Endothelial cell (in vitro differentiated cells): ENCODE measurements at places on chromosomes 5 and 9.
A peak's percentile ranks its signal among the peaks of the same experiment; 100 is the strongest.

GRCh38 chr9:15374310-15374709 is 48.4 kb upstream of the SNAPC3 start:
- no peak for DNase-seq

DNA sequence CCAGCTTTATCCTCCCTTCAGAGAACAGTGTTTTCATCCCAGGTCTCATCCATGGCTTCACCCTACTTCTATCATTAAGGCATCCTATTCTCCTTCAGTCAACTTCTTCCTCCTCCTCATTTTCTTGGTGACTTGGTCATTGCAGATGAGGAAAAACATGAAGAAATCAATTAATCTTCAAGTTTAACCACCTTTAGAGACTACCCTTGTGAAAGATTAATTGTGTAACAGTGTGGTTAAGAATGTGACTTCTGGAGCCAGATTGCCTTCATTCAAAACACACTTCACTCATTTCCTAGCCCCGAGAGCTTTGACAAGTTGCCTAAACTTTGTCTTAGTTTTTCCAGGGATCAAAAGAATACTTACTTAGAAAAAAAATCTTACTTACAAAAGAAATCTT is 110.0 kb downstream of the STK32A start:
- no peak for DNase-seq

- no peak for DNase-seq
Measured at GRCh38 chr5:100676817-100677631, 141.8 kb downstream of the FAM174A start.

DNA sequence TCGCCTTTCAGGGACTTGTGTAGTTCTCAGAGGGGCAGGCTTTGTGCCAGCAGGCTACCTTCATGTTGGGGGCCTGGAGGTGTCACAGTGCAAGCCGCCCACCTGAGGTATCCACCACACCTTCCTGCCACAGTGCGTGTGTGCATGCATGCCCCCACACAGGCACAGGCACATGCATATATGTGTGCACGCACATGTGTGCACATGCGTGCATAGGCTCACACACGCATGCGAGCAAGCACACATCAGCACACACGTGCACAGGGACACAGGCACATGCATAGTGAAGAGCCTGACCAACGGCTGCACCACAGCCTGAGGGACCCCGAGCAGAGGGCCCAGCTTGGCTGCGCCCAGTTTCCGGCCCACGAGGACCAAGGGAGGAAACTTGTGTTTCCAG is 36.1 kb downstream of the IRX4 start:
- DNase-seq: no peak

DNA sequence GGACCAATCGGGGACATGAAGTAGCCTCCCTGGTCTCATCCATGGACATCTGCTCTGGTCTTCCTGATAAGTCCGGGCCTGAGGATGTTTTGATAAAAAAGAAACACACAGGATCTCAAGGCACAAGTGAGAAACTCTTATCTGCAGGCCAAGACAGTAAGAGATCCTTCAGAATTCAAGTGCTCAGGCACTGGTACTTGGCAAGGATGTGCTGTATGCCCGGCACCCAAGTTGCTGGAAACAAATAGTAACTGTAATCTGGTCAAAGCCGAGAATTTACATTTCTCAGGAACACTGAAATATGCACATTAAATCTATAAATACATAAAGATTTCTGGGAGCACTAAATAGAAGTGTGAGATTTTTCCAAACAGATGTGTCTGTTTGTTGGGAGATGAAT is 165.7 kb downstream of the SPOCK1 start:
- no peak for DNase-seq

GRCh38 chr5:10559151-10559550 is 4.7 kb upstream of the ANKRD33B start:
- no peak for DNase-seq

- no peak for DNase-seq
Measured at GRCh38 chr5:52665559-52665958, 122.2 kb upstream of the ITGA1 start.

- no peak for DNase-seq
Measured at GRCh38 chr9:87564111-87564510, 66.4 kb downstream of the DAPK1 start.

DNA sequence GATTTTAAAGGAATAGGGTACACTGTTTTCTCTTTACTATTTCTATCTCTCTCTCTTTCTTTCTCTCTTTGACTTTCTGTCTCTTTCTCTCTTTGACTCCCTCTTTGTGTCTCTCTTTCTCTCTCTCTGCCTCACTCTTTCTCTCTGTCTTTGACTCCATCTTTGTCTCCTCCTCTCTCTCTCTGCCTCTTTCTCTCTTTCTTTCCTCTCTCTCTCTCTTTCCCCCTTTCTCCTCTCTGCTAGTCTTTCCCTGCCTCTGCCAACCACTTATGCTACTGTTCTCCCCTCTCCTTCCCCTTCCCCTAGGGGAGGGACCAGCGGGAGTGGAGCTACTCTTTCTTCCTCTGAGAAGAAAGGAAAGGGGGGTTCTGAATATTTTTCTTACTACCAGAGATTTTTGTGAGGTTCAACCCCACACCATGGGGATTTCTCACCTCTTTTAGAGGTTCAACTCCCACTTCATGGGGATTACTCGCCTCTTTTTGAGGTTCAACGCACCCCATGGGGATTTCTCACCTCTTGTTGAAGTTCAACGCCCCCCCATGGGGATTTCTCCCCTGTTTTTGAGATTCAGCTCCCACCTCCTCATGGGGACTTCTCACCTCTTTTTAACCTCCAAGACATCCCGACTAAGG is 309.9 kb downstream of the NR3C1 start:
- no peak for DNase-seq

DNA sequence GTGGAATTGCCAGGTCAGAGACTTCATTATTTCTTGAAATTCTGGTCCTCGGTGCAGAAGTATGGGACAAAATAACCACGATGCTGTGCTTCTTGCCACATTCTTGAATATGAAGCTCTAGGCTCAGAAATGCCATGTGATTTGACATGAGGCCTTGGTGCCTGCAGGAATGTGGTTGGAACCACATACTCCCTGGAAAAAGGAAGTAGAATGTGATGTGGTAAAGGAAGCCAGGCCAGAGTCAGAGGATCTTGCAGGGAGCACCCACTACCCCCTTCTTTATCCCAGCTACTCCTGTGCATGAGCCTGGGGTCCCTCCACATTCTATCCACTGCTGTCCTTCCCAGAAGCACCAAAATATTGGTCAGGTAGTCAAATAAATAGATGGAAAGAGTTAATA is 80.9 kb downstream of the FOXD1 start:
- DNase-seq: no peak

DNA sequence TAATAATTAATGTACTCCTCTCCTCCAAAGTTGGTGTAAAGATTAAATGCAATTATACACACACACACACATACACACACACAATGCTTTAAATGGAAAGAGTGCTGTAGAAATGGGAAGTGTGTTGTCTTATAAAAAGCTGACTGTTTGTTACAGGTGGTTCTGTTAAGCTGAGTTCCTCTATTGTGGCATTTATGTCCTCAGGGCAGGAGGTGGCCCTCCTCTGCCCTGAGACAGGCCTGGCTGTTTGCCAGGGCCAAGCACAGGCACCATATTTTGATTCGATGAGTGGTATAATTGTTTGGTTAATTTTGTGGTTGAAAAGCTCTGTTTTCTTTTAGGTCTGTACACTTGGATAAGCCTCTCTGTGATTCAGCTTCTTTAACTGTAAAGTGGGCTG is 573.9 kb downstream of the KIF4B start:
- DNase-seq: no peak

- DNase-seq: no peak
Measured at GRCh38 chr5:142828797-142829535, 58.8 kb downstream of the ARHGAP26 start.

DNA sequence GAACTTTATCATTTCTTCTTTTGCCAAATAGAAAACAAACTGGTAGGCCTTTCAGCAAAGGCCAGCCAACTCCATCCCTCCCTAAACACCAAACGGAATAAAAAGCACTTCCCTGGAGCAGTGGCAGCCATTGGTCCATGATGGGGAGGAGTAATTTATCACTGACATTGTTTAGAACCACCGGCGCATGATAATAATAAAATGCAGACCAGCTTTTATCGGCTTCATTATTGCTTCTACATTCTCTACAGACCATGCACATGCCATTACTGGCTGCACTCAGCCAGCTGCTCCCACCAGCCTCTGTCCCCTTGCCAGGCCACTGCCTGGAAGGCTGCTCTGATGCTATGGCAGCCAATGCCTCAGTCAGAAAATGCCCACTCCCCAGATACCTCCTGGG is 45.9 kb downstream of the ABCA1 start:
- DNase-seq: no peak

DNA sequence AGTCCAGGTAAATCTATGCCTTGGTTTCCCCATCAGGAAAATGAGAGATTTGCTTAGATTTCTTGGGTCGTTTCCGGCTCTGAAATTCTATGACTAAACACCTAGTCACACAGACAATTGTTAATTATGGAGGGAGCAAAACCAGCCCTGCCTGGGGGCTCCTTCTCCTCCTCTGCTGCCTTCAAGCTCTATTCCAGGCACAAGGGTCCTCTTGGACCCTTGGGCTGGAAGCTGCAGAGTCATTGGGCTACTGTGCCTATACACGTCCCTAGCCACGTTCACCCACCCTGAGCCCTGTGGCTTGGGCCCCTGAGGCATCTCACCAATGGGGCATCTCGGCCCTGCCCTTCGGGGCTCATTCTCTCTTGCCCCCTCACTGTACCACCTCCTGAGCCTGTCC is 73.8 kb upstream of the TBC1D2 start:
- no peak for DNase-seq

DNA sequence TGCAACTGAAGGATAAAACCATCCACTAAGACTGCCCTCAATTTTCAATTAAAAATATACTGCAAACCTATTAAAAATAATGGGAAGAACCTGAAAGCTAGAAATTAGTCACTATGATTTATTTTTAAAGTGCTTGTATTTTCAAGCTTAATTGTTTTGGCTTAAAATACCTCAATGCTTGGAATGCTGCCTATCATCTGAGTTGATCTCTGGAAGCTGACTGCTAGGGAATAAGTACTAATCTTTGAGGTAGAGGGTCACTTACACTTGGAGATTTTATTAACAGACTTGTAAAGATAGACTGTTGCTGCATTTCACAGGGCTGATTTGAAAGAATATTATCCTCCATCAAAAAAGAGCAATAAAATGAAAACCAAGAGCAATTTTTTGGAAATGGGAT is 6.2 kb downstream of the PCSK1 start:
- DNase-seq: no peak

GRCh38 chr5:73693573-73694061 is 67.6 kb downstream of the ARHGEF28 start:
- DNase-seq: peak; percentile 10

DNA sequence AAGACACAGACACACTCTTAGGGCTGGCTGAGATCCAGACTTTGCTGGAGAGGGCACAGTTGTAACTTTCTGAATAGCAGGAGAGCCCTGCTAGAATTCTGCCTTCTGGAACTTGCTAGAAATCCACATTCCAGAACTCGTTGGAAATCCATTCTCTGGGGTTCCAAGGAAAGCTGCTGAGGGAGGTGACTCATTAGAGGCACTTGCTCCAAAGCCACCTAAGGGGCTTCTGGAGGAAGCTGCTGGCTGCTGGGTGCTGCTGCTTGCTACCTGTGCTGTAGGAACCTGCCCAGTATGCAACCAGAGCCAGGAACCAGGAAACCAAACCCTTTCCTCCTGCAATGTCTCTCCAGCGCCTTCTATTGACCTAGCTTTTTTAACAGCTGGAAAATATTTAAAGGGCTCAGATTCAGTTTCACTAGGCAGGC is 4.1 kb upstream of the TLE4 start:
- no peak for DNase-seq

GRCh38 chr9:3508078-3508431 is 17.7 kb downstream of the RFX3 start:
- no peak for DNase-seq
